Mesangial cell (primary cell): ENCODE measurements at places on chromosomes 13 and 19. TPM values are rescaled to one million over a fixed set of nuclear protein-coding genes. Genes with fewer than 3 reads are reported as not detected.

The KLK14 gene
- total RNA-seq: 0.81 TPM in 1 of 2 replicates, not detected in the other

The FAM216B gene
- total RNA-seq: not detected in 2 replicates

The C3 gene
- 0.49 and 10.9 TPM in 2 replicates for total RNA-seq

The LRRC25 gene
- 0.25 TPM in 1 of 2 replicates, not detected in the other for total RNA-seq

The COL4A2 gene
- total RNA-seq: 1,081 and 2,076 TPM in 2 replicates

The SLC7A10 gene
- total RNA-seq: not detected in 2 replicates

The LIM2 gene
- not detected in 2 replicates for total RNA-seq

The ZNF329 gene
- total RNA-seq: 4.9 and 8.1 TPM in 2 replicates

The SELENOV gene
- 0.81 TPM in 1 of 2 replicates, not detected in the other for total RNA-seq

The CERS1 gene
- 0.81 and 2.8 TPM in 2 replicates for total RNA-seq
